ENCODE measurements at places on chromosomes 6 and 20. TPM values are rescaled to one million over a fixed set of nuclear protein-coding genes. Genes with fewer than 3 reads are reported as not detected.

Gene HLA-A
- 272 TPM for total RNA-seq

Gene CSNK2A1
- total RNA-seq, result 111 TPM

Gene BMP2
- 1.5 TPM for total RNA-seq

Gene COL9A1
- 0.23 TPM for total RNA-seq

Gene NINL
- 3.9 TPM for total RNA-seq

Gene RIPOR3
- total RNA-seq, result 21.8 TPM

Gene SMLR1
- total RNA-seq, result not detected

Gene NCOA7
- 6.2 TPM for total RNA-seq

Gene CCR6
- 0.37 TPM for total RNA-seq

Gene SNAP25
- total RNA-seq, result 0.19 TPM

Gene PKIB
- not detected for total RNA-seq

Gene ADGRB3
- 0.60 TPM for total RNA-seq

Gene TRIM10
- total RNA-seq, result not detected

Gene OR2H1
- total RNA-seq, result not detected

Gene MUC22
- total RNA-seq, result 0.23 TPM

Gene IRAK1BP1
- total RNA-seq, result 2.3 TPM

Gene NKAIN4
- not detected for total RNA-seq

Gene CAGE1
- total RNA-seq, result not detected

Gene SLC17A3
- total RNA-seq, result not detected

Gene FAXC
- total RNA-seq, result not detected

Gene MEI4
- 0.49 TPM for total RNA-seq

Gene TCF19
- 2.0 TPM for total RNA-seq

Gene TNFRSF6B
- 0.52 TPM for total RNA-seq

Gene SRSF12
- 0.26 TPM for total RNA-seq

Gene RAET1G
- 0.37 TPM for total RNA-seq

Gene CASS4
- total RNA-seq, result 0.22 TPM

Gene POU3F2
- not detected for total RNA-seq

Gene SLC12A5
- total RNA-seq, result not detected

Gene SNX21
- 17.3 TPM for total RNA-seq

Gene RNF39
- total RNA-seq, result not detected
